ENCODE measurements at places on chromosomes 12 and 14.

DNA sequence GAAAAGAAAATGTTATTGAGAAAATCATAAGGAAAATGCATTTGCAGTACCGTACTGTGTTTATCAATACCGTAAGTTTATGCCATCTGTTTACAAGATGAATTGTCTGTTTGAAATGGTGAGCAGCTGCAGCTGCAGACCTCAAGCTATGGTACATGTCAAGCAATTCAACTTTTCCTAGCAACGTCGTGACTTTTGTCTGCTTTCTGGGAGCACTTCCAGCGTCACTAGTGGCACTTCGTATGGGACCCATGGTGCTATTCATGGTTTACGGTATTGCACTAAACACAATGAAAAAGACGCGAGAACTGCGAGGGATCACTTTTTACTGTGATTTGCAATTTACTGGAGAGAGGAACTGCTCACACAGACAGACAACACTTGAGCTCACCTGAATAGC is 160.8 kb downstream of the UNC79 start:
- DNase-seq = no peak

DNA sequence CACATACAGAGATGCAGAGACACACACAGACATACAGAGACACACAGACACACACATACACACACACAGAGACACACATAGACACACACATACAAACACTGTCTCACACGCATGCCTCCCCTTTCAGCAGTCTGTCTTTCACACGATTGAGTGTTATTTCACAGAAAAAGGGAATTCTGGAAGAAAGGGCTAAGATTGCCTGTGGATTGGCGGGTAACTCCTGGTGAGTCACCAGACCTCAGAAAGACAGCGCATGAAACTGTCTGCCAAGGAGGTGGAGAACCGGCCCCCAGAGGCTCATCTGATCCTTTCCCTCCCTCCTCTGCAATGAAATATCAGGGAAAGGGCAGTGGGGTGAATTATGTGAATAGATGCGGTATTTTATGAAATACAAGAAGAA is 127.2 kb upstream of the GSC start:
- no peak for DNase-seq

DNA sequence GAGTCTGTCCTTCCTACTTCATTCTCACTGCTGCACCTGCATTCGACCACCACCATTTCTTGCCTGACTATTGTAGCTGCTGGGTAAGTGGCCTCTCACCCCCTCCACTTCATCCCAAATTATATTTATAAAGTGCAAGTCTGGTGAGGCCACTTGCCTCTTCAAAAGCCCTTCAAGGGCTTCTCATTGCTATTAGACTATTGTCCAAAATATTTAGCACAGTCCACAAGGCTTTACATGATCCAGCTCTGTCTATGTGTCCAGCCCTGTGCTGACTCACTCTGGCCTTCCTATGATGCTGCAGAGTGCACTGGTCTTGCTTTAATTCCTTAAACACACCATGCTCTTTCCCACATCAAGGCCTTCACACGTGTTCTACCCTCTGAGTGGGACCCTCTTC is 46.0 kb downstream of the PAH start:
- no peak for DNase-seq

DNA sequence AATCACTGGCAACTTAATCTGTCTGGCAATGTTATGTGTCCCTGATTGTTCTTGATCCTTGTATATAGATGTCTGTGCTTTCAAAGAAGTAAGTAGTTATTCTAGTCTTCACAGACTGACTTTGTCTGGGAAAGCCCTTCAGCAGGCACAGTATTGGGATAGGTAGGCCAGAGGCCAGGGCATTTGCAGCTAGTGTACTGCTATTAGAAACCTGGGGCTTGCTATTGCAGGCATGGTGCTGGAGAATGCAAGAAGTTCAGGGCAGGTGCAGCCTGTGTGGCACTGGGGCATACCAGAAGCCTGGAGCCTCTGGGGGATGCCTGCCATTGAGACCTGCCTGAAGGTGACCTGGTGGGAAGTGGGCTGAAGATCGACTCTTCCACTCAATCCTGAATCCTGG is 96.3 kb downstream of the TMTC3 start:
- DNase-seq = no peak

- no peak for DNase-seq
Measured at GRCh38 chr12:79156846-79157463, 292.4 kb downstream of the SYT1 start.

GRCh38 chr12:106359646-106360399 is 2.3 kb downstream of the POLR3B start:
- DNase-seq = no peak

GRCh38 chr12:72077111-72077820 is 138.6 kb downstream of the TPH2 start:
- DNase-seq = no peak

- DNase-seq = no peak
Measured at GRCh38 chr14:53715193-53715721, 241.4 kb downstream of the BMP4 start.

- no peak for DNase-seq
Measured at GRCh38 chr12:41073633-41074472, 114.3 kb upstream of the PDZRN4 start.

DNA sequence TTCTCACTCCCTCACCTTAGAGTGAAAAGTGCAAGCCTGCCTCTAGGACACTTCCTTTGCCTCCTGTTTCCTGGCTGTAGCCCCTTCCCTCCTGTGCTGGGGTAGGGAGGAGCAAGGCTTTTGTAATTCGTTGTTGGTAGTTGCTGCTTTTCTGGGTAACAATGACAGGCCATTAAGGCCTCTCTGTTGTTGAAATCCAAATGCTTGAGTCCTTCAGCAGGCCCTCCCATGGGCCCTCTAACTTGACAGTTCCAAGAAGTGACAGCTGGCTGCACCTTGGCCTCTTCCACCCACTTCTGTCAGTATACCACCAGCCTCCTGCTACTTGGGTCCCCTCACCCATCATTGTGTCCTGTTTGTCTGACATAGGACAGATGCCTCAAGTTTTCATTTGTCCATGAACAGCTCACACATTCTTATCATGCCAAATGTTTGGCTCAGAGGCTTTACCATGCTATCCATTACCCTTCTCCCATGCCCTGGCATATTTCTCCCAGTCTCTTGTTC is 103.7 kb upstream of the PDE3A start:
- DNase-seq = peak; percentile 51

DNA sequence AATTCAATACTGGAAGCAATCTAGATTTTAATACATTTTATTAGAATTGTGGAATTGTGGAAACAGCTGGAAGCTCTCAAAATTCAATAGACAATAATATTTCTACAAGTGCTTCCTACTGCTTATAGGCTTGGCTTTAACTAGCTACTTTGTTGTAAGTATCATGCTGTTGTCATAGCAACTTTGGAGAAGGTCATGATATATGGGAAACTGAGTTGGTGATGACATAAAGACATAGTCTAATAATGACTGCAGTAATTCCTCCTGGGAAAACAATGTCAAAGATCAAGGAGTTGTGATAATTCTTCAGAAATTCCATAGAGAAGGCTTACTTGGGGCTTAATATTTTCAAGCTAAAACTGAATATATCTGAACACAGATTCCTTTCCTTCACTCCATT is 266.6 kb downstream of the KIF21A start:
- DNase-seq = no peak

DNA sequence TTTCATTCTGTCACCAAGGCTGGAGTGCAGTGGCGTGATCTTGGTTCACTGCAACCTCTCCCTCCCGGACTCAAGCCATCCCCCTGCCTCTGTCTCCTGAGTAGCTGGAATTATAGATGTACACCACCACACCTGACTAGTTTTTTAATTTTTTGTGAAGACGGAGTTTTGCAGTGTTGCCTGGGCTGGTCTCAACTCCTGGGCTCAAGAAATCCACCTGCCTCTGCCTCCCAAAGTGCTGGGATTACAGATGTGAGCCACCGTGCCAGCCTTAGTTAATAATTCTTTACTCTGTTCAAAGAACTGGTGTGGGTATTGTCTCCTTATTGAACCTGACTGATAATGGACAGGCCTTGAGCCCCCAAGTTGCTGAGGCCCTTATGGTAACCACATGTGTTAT is 10.4 kb upstream of the KRT7 start:
- DNase-seq = no peak

GRCh38 chr12:39103552-39104165 is 198.3 kb upstream of the CPNE8 start:
- DNase-seq = no peak

DNA sequence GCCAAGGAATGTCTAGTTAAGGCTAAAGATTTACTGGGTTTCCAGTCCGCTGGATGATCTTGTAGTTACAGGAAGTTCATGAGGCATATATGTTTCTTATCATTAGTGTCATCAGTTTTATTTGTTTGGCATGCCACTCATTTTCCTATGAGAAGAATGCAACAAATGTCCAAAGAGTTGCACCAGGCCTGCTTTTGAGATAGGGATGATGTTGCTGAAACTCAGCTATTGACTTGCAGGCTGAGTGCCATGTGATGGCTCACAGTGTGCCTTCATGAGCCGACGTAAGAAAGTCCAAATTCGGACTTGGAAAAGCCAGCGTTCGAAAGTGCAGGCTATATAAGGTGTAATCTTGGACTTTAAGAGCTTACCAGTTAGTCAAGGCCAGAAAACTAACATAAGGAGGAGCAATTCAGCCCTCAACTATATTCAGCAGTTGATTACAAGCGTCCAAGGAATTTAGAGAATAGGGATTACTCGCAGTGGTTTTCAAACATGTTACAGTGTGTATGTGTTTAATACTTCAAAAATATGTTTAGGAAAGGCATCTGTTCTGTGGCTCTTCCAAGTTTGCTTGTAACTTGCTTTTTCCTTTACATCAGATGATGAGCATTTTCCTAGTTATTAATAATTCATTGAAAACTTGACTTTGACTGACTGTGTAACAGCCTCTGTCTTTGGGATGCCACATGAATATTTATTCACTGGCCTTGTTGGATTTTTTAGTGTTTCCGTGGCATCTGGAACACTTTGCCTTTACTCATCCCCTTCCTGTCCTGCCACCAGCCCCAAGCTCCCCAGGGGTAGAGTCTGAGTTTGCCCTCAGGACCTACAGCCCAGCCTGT is 101.3 kb downstream of the LGMN start:
- no peak for DNase-seq

DNA sequence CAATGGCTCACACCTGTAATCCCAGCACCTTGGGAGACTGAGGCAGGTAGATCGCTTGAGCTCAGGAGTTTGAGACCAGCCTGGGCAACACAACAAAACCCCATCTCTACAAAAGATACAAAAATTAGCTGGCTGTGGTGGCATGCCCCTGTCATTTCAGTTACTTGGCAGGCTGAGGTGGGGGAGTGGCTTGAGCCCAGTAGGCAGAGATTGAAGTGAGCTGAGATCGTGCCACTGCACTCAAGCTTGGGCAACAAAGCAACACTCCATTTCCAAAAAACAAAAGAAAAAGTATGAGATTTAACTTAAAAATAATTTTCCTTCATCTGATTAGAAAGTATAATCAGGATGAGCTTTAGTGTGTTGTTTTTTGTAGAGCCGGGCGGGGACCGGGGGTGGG is 47.9 kb upstream of the BCAT1 start:
- DNase-seq = no peak

- DNase-seq = no peak
Measured at GRCh38 chr12:27589419-27589818, 65.4 kb downstream of the PPFIBP1 start.

GRCh38 chr14:60101786-60102185 is 10.1 kb downstream of the PCNX4 start:
- no peak for DNase-seq

DNA sequence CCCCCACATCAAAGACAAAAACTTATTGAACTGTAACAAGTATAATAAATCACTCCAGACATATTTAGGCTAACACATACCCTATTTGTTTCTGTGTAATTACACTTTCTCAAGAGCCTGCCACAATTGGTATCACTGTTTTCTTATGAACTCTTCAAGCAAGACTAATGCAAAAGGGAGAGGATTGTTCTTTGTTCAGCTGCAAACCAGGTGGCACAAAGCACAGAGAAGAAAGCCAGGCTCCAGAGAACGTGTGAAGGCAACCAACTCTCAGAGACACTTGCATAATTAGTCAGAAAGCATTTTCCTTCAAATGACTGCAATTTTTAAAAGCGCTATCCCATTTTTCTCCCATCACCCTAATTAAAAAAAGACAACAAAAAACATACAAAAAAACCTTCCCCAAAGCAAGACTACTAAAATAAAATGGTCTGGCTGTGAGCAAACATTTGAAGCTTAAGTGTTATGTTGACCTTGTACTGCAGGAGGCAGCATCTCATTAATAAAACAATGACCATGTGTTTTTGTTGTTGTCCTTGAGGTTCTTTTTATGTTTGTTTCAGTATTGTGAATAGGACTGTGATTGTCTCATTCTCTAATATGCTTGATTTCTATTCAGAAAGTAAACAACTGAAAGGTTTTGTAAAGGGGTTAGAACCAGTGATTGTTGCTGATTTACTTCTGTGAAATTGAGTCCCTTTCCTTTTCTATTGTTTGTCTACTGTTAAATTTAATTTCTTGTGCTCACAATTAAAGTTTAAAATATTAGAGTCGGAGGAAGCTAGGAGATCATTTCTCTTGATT is 452.7 kb upstream of the PDE3A start:
- no peak for DNase-seq

GRCh38 chr12:12734054-12734453 is 16.9 kb downstream of the CDKN1B start:
- DNase-seq = no peak

DNA sequence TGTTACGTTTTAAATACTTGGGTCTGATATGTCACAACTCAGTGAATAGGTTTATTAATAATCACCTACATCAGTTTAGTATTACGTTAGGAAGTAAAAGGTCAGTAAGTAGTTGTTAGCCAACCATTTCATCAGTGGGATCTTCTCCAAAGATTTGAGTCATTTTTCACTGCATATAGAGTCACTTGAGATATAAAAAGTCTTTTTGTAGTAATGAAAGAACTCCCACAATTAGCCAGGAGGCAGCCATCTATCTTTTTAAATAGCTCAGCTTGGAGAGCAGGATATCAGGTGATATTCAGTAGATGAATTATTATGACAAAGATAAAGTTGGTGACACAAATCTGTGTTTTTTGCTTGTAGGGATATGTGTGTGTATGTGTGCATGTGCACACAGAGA is 309.3 kb downstream of the PDZRN4 start:
- DNase-seq = no peak

- DNase-seq = no peak
Measured at GRCh38 chr12:89166525-89166934, 185.8 kb downstream of the DUSP6 start.

DNA sequence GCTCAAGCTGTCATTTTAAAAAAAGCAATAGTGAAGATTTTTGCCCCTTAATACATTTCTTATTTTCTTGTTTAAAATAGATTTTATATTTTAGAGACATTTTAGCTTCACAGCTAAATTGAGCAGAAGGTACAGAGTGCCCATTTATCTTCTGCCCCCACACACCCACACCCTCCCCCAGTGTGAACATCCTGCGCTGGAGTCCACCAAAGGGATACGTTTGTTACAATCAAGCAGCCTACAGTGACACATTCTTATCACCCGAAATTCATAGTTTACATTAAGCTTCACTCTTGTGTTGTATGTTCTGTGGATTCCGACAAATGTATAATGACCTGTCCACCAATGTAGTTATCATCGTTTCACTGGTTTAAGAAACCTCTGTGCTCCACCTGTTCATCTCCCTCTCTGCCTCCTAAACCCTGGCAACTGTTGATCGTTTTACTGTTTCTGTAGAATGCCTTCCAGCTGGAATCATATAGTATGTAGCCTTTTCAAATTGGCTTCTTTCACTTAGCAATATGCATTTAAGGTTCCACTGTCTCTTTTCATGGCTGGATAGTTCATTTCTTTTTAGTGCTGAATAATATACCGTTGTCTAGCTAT is 91.0 kb upstream of the TRAF3 start:
- DNase-seq = no peak

GRCh38 chr12:121514184-121514742 is 66.6 kb downstream of the KDM2B start:
- no peak for DNase-seq
